Natural killer cell treated with Interleukin-12 subunit alpha and Interleukin-12 subunit beta and Interleukin-15 and Interleukin-18, amount 100 ng/mL, for 72 hours (primary cell): ENCODE measurements at places on chromosomes 6 and 20. TPM values are rescaled to one million over a fixed set of nuclear protein-coding genes. Genes with fewer than 3 reads are reported as not detected.

Gene KIAA0408
- 0.67 TPM for total RNA-seq

- H3K4me3 ChIP-seq = peak overlapping the region; percentile 83
- DNase-seq = no peak
- peaks cover 7% of the 10 kb centered on the region for H3K4me1 ChIP-seq
- peak overlapping the region; percentile 55 for H3K27ac ChIP-seq
Observed at GRCh38 chr6:28648035-28648877, 122.6 kb downstream of the GPX5 start.

DNA sequence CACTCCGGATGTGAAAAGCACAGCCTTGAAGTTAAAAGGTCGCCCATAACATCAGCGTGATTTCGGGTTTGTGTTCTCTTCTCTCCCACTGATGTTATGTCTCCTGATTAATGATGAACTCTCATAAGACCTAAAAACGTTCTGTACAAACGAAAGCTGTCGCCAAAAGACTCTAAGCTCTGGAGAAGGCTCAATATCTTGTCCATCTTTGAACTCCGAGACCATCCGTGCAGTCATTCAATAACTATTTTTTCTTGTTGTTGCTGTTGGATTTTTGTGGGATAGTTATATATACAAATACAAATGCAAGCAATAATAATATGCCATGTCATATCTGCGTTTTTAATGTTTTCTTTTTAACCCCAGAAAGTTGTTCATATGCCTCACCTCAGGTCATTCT, 291.8 kb upstream of the MARCKS start:
- H3K36me3 ChIP-seq = no peaks in the 10 kb centered on the region
- H3K27ac ChIP-seq = no peak overlapping the region
- no peaks in the 10 kb centered on the region for H3K4me1 ChIP-seq
- H3K4me3 ChIP-seq = no peak overlapping the region
- H3K27me3 ChIP-seq = no peaks in the 10 kb centered on the region
- no peak for DNase-seq

- no peak overlapping the region for H3K27ac ChIP-seq
- DNase-seq = no peak
- no peaks in the 10 kb centered on the region for H3K27me3 ChIP-seq
- peaks cover 39% of the 10 kb centered on the region for H3K4me1 ChIP-seq
Observed at GRCh38 chr20:24160563-24161281, 172.1 kb upstream of the GGTLC1 start.

- DNase-seq = no peak
- peaks cover 10% of the 10 kb centered on the region for H3K27me3 ChIP-seq
- no peaks in the 10 kb centered on the region for H3K36me3 ChIP-seq
- peaks cover 4% of the 10 kb centered on the region for H3K4me1 ChIP-seq
- H3K4me3 ChIP-seq = no peak overlapping the region
Observed at GRCh38 chr6:44593539-44593944, 206.0 kb downstream of the CDC5L start.

Gene HSPA12B
- not detected for total RNA-seq

Gene CALHM4
- total RNA-seq = not detected

GRCh38 chr6:23091795-23092194, 522.4 kb downstream of the HDGFL1 start:
- no peak for DNase-seq
- no peak overlapping the region for H3K4me3 ChIP-seq
- H3K27me3 ChIP-seq = no peaks in the 10 kb centered on the region

- no peak overlapping the region for H3K4me3 ChIP-seq
- DNase-seq = no peak
- no peak overlapping the region for H3K27ac ChIP-seq
- peaks cover 39% of the 10 kb centered on the region for H3K36me3 ChIP-seq
Observed at GRCh38 chr6:21053612-21054011, 519.4 kb downstream of the CDKAL1 start.

- H3K27me3 ChIP-seq = peaks cover 69% of the 10 kb centered on the region
- no peak for DNase-seq
- peak within 1 kb of the TSS; percentile 24 for H3K4me3 ChIP-seq
- H3K36me3 ChIP-seq = no peaks in the 10 kb centered on the region
- H3K4me1 ChIP-seq = no peaks in the 10 kb centered on the region
Observed at GRCh38 chr6:46734867-46735719, at the start of gene PLA2G7. Gene PLA2G7, minus strand, starts transcription at chr6:46735375. Its CDS starts 12,484 bp downstream, at chr6:46722891.

GRCh38 chr20:47711046-47711752, 74.1 kb downstream of the SULF2 start:
- DNase-seq = no peak
- no peak overlapping the region for H3K4me3 ChIP-seq
- H3K27me3 ChIP-seq = peaks cover 37% of the 10 kb centered on the region
- H3K27ac ChIP-seq = no peak overlapping the region
- H3K4me1 ChIP-seq = no peaks in the 10 kb centered on the region

DNA sequence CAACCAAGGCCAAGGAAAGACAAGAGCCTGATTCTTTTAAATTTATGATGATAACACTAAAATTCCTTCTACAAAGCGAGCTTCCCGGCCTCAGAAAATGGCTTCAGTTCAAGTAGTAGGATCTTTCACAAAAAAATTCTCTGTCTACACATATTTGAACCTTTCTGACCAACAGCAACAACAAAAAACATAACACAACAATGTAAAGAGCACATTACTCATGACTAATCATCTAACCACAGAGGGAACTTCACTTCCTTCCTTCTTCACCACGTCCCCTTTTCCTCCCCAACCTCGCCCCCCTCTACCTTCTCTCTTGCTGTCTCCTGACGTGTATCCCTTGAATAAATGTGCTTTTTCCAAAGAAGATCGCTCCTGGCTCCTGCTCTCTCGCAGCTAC, 228.2 kb downstream of the MYLK4 start:
- H3K36me3 ChIP-seq = peaks cover 36% of the 10 kb centered on the region
- peaks cover 14% of the 10 kb centered on the region for H3K4me1 ChIP-seq
- peaks cover 22% of the 10 kb centered on the region for H3K27me3 ChIP-seq
- H3K27ac ChIP-seq = no peak overlapping the region
- H3K4me3 ChIP-seq = peak overlapping the region; percentile 22

Gene LIN28B
- not detected for total RNA-seq

DNA sequence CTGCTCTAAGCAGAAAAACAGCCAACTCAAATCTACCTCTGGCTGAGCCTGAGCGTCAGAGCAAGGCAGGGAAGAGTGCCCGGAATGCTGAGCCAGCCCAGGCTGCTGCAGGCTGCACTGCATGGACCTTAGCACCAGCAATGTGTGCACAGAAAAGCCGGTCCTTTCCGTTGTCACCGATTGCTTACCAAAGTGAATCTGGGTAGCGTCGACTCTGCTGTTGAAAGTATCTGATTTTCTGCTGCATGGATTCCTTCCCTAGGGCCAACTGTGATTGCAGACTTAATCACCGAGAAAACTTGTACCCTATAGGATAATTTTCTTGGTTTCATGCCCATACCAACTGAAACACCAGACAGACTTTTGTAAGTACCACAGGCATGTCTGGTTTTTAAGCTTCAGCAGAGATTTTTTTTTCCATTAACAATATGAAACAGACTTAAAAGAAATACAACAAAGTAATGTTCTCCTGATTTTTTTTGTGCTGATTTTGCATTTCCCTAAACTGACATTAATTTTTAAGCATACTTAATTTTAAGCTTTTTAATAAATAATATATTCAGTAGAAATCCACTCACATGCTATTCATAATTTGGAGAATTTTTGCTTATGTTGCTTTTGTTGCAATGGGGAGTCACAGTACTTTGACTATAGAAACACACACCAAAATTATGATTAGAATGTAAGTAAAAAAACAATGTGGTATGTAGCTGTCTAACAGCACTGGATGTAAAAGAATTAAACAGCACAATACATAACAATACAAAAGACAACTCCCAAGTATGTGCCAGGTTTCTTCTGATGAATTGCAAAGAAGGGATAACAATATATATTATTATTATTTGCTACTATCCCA, 218.0 kb downstream of the THBS2 start:
- H3K4me3 ChIP-seq = no peak overlapping the region
- no peak for DNase-seq
- H3K27ac ChIP-seq = no peak overlapping the region
- H3K36me3 ChIP-seq = peaks cover 5% of the 10 kb centered on the region
- no peaks in the 10 kb centered on the region for H3K27me3 ChIP-seq
- no peaks in the 10 kb centered on the region for H3K4me1 ChIP-seq
